Effector CD4-positive, alpha-beta T cell (primary cell): ENCODE measurements at places on chromosomes 2 and 18.
A peak's percentile ranks its signal among the peaks of the same experiment; 100 is the strongest.

GRCh38 chr2:169653636-169654035, 40.6 kb downstream of the CFAP210 start:
- no peak for DNase-seq

DNA sequence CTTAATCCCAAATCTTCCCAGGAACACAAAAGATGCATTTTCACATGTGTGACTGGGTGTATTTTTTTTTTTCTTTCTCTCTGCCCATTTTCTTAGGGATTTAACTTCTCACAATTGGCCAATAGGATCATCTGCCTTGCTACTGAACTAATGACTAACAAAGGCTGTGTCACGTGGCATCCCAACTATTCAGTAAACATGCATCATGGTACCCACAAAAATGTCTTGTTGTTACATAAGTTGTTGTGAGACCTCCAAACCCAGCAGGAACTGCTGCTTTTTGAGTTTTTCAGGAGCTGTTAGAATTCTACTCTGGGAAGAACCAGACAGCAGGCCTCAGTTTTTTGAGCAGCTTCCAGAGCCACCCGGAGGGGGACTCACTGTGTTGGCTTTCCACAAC, 31.9 kb downstream of the GAD1 start:
- no peak for DNase-seq

DNA sequence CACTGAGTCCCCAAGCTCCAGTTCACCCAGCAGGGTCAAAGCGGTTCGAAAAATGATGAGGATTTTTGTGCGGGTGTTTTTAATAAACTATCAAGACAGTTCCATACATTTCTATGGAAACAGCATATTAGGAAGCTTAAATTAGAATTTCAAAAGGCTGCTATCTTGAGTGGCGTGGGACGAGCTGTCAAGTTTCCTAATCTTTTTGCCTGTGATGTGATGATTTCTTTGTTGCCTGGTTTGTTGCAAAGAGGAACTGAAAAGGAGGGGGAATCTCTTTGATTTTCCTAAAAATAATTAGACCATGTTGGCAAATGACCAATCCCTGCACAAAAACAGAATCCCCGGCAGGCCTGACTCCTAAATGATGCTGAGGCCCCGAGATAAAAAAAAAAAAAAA, 66.1 kb upstream of the ATG16L1 start:
- DNase-seq, result no peak

DNA sequence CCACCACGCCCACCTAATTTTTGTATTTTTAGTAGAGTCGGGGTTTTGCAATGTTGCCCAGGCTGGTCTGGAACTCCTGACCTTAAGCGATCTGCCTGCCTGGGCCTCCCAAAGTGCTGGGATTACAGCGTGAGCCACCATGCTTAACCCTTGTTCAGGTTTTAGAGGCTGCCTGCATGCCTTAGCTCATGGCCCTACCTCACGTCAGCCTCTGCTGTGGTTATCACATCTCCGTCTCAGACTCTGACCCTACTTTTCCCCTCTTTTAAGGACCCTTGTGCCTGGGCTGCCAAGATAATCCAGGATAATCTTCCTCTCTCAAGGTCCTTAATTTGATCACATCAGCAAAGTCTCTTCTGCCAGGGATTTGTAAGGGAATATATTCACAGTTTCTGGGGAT, 98.2 kb upstream of the PMAIP1 start:
- DNase-seq, result no peak

GRCh38 chr2:8633735-8634313, 48.0 kb upstream of the ID2 start:
- DNase-seq, result no peak

- DNase-seq, result no peak
Observed at GRCh38 chr2:240878341-240878936, 9.8 kb downstream of the AGXT start.

DNA sequence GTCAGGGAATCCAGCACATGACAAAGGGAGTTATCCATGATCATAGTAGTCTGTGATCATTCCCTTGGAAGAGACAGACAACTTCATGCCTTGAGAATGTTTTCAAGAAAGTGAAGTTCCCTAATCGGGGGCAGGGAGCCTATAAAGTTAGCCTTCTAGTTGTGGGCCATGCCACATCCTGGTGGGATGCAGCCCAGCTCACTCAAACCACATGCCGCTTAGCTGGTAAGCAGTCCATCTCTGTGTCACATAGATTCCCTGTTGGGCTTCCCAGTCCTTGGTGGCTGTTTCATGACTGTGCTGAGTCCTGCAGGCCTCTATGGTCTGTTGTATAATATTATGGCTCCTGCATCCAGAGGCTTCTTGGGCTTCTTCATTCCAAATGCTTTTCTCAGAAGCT, 11.4 kb upstream of the ARHGAP25 start:
- no peak for DNase-seq

DNA sequence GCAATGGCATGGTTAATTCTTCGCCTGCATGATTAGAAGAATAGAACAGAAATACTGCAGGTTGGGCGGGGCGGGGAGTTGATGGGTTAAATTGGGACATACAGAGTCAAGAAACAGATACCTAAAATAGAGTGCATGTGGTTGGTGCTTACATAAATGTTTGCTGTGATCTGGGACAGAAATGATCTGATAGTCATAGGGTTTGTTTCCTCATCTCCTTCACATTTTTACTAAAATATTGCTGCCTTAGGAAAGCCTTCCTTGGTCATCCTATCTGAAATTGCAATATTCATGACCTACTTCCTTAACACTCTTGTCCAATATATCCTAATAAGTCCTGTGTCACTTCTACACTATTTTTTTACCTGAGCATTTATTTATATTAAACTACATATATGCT, 163.9 kb downstream of the TMEFF2 start:
- no peak for DNase-seq

DNA sequence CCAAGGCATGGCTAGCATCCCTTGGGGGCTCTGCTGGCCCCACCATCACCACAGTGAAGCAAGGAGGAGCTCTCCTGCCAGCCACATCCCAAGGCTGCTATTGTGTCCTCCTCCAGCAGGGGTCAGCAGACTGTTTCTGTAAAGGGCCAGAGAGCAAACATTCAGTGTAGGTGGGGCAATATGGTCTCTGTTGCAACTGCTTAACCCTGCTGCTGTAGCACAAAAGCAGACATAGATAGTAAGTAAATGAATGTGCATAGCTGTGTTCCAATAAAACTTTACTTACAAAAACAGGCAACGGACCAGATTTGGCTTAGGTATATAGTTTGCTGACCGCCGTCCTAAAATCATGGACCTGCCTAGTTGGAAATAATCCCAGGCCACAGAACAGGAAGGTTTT, 36.4 kb upstream of the ZBTB7C start:
- peak; percentile 43 for DNase-seq

DNA sequence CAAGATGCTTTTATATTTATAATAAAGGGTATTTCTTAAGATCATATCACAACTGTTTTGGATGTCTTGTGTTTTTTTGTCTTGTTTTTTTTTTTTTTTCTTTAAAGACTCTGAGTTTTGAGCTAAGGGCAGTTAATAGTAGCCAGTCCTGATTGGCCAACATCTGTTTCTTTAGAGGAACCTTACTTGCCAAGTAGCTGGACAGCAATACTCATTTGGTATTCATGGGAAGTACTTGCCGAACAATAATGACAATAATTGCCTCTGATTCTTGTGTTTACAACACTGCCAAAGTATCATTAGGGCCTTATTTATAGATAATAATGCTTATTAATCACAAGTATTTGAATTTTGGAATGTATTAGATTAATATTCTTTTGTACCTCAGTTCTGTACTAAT, 17.1 kb upstream of the POU3F3 start:
- no peak for DNase-seq

DNA sequence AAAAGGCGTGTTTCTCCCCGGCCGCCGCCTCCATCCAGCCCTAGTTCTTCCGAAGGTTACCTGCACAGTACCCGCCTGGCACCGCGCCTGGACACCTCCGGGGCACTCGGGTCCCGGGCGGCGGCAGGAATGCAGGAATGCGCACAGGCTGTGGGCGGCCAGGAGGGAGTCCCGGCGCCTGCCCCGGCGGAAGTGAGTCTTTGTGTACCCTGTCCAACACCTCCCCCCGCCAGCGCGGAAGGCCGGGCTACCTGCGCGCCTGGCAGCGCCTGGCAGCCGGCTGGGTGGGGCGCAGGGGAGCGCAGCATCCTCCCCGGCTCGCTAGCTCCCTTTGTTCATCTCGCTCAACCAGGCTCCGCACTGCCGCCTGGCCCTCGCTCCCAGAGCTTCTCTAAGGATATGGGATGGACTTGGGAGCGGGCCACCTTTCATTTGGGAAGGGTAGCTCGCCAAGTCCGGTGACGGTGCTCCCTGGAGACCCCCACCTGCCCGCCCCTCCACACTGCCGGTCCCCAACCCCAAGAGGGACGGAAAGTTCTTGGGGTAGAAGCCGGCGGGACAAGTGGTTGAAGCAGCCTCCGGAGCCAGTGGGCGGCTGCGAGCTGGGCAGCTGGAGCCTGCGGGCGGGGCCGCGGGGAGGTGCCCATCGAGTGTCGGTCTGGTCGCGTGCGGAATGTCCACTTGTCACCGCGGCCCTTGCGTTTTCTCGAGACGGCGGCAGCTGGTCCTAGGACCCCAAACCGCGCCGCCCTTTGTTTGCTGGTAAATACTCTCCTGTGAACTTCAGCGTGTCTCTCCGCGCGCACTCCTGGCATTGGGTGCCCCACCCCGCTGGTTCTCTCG, 1.2 kb upstream of the ST6GAL2 start:
- no peak for DNase-seq

- no peak for DNase-seq
Observed at GRCh38 chr18:8767340-8767739, 62.0 kb downstream of the MTCL1 start.

DNA sequence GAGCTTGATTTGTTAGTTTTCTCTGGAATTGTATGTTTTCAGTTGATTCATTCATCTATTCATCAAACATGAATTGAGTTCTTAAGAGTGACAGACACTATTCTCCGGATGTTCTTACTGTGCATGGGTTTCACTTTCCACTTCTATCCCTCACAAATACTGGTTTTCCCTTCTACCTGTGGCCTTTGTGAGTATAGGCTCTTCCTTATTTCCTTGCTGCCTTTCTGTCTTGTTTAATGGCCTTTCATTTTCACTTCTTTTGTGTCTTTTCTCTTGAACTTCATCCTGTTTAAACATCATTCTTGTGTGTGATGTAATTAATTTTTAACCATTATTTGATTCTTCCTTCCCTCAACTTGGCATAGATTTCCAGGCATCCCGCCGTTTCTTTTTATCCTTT, 90.7 kb downstream of the CRIM1 start:
- no peak for DNase-seq

DNA sequence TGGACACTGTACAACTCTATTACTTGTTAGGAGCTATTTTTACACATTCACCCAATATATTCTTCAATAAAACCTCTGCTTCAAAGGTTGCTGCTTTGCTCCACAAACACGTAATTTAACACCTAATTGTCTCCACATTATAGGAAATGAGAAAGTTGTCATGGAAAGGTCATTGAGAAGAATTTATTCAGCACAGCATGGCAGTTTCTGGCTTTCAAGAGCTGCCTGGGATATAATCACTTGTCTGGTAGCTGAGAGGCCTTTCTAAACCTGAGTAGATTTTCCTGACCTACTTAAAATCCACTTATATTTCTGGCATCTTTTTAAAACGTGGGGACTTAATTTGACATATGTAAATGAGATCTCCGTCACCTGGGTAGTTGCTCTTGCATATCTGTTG, 216.1 kb downstream of the ZNF804A start:
- DNase-seq, result no peak

GRCh38 chr2:7117076-7117475, 199.9 kb downstream of the RNF144A start:
- no peak for DNase-seq

- DNase-seq, result no peak
Observed at GRCh38 chr2:72220170-72220569, 72.5 kb upstream of the CYP26B1 start.

- DNase-seq, result no peak
Observed at GRCh38 chr2:229129738-229130371, 141.2 kb downstream of the PID1 start.

- DNase-seq, result no peak
Observed at GRCh38 chr2:54635554-54636152, 87.8 kb upstream of the EML6 start.

- no peak for DNase-seq
Observed at GRCh38 chr18:28903306-28903705, 726.4 kb upstream of the CDH2 start.

- DNase-seq, result no peak
Observed at GRCh38 chr2:201854221-201854801, 48.0 kb downstream of the CDK15 start.

GRCh38 chr2:141941210-141941714, 189.6 kb downstream of the LRP1B start:
- no peak for DNase-seq

GRCh38 chr2:149399934-149400615, 69.7 kb downstream of the LYPD6 start:
- DNase-seq, result no peak

DNA sequence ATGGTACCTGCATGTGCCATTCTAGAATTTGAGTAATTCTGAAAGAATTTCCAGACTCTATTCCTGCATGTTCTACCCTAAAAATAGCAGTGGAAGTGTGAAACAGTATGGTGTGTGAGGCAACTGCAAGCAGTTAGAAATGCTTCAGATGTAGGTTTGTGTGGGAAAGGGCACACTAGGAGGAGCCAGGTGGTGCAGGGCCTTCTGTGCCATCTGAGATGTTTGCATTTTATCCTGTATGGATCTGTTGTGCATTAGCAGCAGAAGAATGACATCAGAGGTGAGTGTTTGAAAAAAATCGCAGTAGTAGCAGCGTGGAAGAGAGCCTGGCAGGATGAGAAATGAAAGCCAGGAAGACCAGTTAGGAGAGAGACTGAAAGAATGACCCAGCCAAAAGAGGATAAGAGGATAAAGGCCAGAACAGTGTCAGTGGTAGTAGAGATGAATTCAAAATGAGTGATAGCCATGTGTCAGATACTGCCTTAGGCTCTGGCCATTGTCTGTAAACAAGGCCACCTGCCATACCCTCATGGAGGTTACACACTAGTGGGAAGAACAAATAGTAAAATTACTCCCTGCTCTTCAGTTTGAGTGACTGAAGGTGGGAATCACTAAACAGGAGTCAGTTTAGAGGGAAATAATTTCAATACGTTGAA, 142.2 kb downstream of the PKP4 start:
- DNase-seq, result no peak

GRCh38 chr18:49021076-49021432, 70.3 kb upstream of the SMAD7 start:
- DNase-seq, result no peak

GRCh38 chr2:129334696-129335410, 644.6 kb upstream of the RAB6C start:
- no peak for DNase-seq

GRCh38 chr2:239195318-239195871, 205.4 kb downstream of the HDAC4 start:
- DNase-seq, result no peak

DNA sequence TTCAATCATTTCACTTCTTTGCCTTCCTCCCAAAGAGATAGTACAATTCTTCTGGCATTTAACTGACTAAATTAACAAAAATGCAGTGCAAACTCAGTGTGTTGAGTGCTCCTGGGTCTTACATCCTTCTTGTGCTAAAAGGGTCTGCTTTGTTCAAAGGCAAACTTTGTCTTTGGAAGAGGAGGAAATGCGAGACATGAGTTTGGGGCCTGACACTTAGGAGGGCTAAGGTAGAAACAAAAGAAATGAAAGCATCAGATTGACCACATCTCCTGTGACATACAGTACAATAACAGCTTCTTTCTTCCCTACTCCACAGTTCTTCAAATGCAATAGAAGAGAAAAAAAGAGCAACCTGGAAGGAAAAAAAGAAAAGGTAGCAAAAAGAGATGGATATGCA, 161.7 kb downstream of the CNTNAP5 start:
- DNase-seq, result no peak
